Fibroblast of lung (primary cell): ENCODE measurements at places on chromosomes 6 and 20.

GRCh38 chr6:139567095-139567494 is 192.6 kb upstream of the CITED2 start:
- DNase-seq: peak; percentile 36

GRCh38 chr20:39874049-39874893 is 814.8 kb downstream of the MAFB start:
- peak; percentile 75 for DNase-seq

- no peak for DNase-seq
Observed at GRCh38 chr6:158372574-158372973, 60.3 kb downstream of the TULP4 start.

DNA sequence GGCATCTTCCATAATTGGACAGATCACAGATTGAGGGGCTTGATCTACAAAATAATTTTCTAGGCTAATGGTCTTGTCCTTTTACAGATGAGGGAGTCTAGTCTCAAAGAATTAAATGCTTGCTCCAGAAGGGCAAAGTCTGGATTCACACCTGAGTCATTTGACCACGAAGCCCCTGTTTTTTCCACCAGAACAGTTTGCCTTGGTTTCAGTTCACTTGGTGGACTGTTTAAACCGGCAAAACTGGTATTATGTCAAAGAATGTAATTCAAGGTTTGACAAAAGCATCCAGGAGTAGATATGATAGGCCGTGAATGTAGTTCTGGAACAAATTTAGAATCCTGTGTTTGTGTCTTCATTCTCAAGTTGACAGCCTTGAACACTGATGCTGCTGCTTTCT is 3.3 kb downstream of the MYO6 start:
- peak; percentile 55 for DNase-seq

DNA sequence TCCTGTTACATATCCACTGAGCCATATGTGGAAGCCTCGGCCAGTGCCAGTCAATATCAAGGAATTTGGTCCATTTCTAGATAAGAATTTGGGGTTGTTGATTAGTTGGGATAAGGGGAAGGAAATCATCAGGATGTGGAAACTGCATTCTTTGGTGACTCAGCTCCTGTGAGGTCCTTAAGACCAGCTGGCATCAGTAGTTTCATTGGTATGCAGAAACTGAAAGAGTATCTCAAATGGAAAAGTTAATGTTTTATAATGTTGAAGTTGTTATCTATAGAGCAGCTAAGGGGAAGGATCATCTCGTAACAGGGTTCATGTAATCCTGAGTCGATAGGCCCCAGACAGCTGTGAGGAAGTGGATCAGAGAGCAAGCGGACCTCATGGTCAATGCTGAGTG is 87.9 kb upstream of the PRND start:
- peak; percentile 97 for DNase-seq

GRCh38 chr20:1282966-1283365 is 16.9 kb downstream of the SNPH start:
- DNase-seq: no peak

DNA sequence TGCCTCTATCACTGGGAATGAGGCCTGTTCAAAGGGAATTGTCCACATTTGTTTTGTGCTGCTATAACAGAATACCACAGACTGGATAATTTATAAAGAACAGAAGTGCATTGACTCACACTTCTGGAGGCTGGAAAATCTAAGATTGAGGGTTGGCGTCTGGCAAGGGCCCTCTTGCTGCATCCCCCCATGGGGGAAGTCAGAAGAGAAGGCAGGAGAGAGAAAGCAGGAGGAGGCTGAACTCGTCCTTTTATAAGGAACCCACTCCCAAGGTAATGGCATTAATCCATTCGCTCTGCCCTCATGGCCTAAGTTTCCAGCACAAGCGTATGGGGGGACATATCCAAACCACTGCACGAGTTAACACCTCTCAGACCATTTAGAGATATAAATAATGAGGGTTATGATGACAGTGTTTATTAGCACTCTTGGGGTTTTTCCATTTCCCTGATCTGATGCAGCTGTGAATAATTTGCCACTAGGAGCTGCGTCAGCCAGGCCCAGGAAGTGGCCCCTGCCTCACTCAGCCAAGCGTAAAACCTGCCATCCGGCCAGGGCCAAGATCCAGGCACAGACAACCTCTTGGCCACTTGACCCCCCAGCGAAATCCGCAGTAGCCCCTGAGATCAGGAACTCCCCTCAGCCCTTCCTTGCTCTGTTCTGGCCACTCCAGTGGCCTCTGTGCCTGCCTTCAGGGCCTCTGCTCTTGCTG is 14.2 kb upstream of the SLCO4A1 start:
- peak; percentile 59 for DNase-seq

DNA sequence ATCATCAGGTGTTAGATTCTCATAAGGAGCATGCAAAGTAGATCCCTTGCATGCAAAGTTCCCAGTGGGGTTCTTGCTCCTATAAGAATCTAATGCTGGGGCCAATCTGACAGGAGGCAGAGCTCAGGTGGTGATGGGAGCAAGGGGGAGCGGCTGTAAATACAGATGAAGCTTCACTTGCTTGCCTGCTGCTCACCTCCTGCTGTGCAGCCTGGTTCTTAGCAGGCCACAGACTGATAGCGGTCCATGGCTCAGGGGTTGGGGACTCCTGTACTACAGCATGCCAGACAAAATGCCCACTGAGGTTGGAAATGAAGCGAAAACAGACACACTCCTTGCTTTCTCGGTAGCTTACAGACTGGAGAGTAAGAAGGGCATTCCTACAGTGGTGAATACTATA is 386.8 kb downstream of the PLCB1 start:
- no peak for DNase-seq

- DNase-seq: no peak
Observed at GRCh38 chr6:170270984-170271593, 19.8 kb downstream of the DLL1 start.

DNA sequence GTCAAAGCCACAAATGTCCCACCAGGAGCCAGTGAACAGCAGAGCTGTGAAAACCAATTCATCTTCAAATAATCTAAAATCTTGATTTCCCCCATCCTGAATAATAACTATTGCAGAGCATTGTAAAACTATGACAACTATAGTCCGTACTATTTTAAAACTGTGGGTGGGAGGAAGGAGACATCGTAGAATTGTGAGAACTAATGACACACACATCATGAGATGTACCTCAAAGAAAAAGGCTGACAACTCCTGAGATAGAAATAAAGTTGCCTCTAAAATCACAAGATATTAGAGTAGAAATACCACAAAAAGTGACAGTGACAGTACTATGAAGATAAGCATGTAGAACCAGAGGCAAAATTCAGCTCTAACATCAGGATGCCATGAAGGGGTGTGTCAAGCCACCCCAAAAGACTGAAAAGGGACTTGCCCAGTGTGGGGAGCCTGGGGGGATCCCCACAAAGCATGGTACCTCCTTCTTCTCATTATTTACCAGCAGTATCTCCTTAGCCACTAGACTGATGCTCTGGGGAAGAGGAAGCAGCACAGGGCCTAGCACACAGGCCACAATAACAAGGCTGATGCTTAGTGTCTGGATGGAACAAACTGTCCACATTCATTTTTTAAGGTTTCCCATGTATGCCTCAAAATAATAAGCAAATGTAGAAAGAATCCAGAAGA is 13.4 kb downstream of the NAPB start:
- DNase-seq: no peak

GRCh38 chr6:169263374-169263773 is 9.7 kb upstream of the THBS2 start:
- no peak for DNase-seq

DNA sequence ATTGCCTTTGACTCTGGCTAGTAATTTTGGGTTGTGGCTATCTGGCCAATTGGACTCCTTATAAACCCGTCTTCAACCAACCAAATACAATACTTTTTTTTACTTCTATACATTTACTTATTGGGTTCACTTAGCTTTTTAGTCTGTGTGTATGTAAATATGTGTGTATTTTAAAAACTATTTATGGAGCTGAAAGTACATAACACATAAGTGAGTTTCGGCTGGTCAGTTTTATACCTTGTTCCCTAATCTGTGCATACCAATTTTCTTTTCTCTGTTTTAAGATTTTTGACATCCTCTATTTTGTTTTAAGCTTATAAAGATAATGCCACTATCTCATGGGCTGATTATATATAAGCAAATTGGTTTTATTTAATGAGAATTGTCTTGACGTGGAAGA is 129.5 kb downstream of the LRRC1 start:
- DNase-seq: no peak

- no peak for DNase-seq
Observed at GRCh38 chr20:41499064-41499463, 119.1 kb downstream of the CHD6 start.

- no peak for DNase-seq
Observed at GRCh38 chr20:39825950-39826349, 863.1 kb downstream of the MAFB start.

GRCh38 chr6:17525637-17526036 is 74.5 kb upstream of the FAM8A1 start:
- peak; percentile 45 for DNase-seq

DNA sequence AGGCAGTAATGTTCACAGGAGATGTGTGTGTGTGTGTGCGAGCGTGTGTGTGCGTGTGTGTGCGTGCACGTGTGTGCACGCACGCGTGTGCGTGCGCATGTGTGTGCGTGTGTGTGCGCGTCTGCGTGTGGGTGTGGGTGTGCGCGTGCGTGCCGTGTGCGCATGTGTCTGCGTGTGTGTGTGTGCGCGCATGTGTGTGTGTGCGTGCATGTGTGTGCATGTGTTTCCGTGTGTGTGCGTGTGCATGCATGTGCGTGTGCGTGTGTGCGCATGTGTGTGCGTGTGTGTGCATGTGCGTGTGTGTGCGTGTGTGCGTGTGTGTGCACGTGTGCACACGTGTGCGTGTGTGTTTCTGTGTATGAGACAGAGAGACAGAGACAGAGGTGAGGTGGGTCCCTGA is 136.0 kb upstream of the CST7 start:
- DNase-seq: no peak

DNA sequence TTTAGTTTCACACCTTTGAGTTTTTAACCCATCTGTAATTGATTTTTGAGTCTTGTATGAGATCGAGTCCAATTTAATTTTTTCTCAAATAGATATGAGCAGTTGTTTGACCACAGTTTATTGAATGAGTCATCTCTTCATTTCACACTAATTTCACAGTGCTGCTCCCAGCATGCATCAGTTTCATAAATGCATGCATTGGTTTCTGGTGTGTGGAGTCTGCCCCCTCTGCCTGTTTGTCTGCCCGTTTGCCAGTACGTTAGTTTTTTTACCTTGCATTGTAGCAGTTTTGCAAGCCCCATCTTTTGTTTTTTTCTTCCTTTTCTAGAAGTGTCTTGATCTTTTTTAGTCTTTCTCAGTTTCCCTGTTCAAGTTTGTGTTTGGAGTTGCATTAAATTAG is 11.9 kb downstream of the SLX4IP start:
- DNase-seq: peak; percentile 89

- no peak for DNase-seq
Observed at GRCh38 chr6:81484251-81484650, 268.2 kb downstream of the TENT5A start.

- DNase-seq: no peak
Observed at GRCh38 chr6:47239546-47239945, 70.2 kb downstream of the TNFRSF21 start.

- no peak for DNase-seq
Observed at GRCh38 chr20:17652411-17652810, 29.6 kb downstream of the RRBP1 start.

- no peak for DNase-seq
Observed at GRCh38 chr6:158663625-158664165, 13.8 kb downstream of the SYTL3 start.

DNA sequence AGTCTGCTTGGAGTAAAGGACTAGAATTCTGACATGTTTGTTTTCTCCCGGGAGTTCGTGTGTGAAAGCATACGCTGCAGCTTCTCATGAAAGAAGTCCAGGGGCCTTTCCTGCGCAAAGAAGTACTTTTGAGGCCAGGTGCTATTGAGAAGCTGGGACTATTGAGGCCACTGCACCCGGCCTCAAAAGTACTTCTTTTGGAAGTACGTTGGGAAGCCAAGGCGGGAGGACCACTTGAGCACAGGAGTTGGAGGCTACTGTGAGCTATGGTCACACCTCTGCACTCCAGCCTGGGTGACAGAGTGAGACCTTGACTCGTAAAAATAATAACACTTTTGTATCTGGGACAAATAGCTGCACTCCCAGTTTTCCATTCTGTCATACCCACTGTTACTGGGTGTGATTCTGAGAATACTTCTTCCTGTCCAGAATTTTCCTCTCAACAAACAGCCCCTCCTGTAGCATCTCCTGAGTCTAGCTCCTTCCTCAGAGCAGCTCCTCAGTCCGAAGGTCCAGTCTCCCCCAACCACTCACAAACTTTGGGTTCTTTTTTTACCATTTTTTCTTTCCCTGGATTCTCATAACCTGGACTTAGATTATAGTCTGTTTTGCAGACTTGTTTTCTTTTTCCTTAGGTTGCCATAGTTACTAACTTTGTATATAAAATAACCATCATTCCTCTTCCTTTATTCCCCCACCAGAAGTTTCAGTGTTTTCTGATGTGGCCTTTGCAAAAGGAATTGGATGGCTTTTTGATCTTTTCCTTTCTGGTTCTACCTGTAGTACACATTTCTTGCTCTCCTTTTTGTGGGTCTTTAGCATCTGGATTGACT is 12.7 kb downstream of the STK35 start:
- no peak for DNase-seq

DNA sequence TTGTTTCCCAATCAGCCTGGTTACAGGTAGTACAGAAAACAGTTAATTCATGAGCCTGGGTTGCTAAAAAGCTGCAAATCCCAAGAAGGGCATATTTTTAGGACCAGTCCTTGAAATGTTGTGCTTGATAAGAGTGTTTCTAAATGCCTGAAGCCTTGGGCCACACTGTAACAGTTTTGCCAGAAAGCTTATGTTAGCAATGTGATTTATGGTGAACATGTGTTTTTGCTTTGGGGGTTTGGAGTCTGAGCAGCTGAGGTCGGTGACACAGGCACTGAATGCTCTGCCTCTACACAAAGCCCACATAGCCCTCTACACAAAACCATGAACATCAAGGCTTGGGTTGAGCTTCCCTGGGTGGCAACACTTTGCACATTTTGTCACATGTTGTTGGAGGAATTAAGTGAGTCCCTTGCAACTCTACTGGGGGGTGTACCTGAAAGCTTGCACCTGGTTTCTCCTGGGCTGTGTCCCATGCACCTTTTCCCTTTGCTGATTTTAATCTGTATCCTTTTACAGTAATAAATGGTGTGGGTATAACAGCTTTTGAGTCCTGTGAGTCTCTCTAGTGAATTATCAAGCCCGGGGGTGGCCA is 22.2 kb downstream of the AHI1 start:
- no peak for DNase-seq

GRCh38 chr6:91299544-91300491 is 712.9 kb upstream of the MAP3K7 start:
- DNase-seq: peak; percentile 94

DNA sequence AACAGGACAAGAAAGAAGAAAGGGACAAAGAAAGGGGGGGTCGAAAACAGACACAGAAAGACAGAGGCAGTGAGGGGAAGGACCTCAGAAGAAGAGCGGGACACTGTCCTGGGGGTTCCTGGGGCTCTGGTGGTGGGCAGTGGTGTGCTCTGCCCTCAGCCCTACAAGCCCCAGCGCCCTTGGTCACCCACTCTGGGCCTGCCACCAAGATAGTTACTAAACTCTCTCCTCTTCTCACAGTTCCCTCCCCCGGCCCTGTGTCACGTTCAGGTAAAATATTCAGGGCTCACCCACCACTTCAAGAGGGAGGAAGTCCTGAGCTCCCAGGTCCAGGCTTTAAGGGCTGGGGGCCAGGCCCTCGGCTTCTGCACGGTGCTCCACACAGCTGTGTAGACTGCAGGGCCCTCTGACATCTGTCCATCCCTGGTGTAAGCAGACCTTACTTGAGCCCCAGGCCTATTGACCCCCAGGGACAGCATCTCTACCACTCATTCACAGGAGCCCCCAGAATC is 87.4 kb downstream of the MRPL14 start:
- no peak for DNase-seq
